ENCODE measurements at places on chromosomes 6 and 20.

- no peaks in the 10 kb centered on the region for H3K27me3 ChIP-seq
- DNase-seq, result no peak
- no peaks in the 10 kb centered on the region for H3K36me3 ChIP-seq
- no peak overlapping the region for H3K27ac ChIP-seq
- H3K4me3 ChIP-seq, result no peak overlapping the region
Measured at GRCh38 chr20:15242773-15243172, 905.4 kb upstream of the FLRT3 start.

DNA sequence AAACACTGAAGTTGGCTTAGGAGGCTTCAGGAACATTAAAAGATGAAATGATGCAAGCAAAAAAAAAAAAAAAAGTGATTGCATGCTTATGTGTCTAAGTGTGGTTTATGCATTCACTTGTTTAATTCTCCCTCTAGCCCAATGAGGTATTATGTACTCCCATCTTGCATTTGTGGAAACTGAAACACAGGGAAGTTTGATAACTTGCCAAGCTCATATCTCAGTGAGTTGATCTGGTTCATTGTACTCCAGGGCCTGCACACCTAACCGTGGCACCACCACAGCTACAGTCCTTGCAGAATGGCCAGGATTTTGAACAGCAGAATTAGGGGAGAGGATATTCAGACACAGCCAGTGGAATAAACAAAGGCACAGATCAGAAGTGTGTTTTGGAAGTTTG is 251.2 kb downstream of the TBC1D7 start:
- H3K27ac ChIP-seq, result no peak overlapping the region
- peaks cover 10% of the 10 kb centered on the region for H3K4me1 ChIP-seq

DNA sequence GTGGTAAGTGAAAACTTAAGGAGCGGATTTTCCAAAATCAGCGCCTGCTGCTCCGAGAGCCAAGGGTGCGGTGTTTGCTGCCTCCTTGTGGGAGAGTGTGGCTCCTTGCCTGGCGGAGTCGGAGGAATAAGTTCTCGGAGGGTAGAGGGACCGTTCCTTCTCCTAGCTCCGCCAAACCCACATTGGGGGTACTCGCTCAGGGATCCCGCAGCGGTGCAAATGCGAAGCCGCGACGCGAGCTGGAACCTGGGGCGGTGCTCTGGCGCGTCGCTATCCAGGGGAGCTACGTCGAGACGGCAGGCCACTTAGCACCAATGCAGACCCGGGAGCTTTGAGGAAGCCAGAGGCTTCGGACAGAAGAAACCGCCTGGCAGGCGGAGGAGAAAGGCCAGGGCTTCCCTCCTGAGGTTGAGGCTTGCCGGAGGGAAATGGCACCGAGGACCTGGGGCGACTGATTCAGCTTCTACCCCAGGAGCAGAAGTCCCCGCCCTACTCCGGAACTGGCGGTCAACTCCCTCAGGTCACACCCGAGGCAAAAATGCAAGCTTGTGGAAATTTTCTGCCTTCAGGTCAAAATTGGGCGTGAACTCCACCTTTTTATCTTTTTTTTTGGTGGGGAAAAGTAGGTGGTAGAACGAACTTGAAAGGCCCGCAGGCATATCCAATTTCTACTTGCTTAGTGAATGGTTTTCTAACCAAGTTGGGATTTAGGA is 5.7 kb upstream of the DDX43 start:
- peaks cover 13% of the 10 kb centered on the region for H3K27me3 ChIP-seq
- no peaks in the 10 kb centered on the region for H3K4me1 ChIP-seq
- H3K27ac ChIP-seq, result peak overlapping the region; percentile 34
- peak overlapping the region; percentile 82 for H3K4me3 ChIP-seq
- no peak for DNase-seq

GRCh38 chr20:63121246-63121645 is 94.7 kb downstream of the YTHDF1 start:
- no peak overlapping the region for H3K27ac ChIP-seq
- DNase-seq, result no peak
- H3K27me3 ChIP-seq, result peaks cover 53% of the 10 kb centered on the region
- H3K4me3 ChIP-seq, result no peak overlapping the region
- H3K4me1 ChIP-seq, result no peaks in the 10 kb centered on the region
- no peaks in the 10 kb centered on the region for H3K36me3 ChIP-seq

DNA sequence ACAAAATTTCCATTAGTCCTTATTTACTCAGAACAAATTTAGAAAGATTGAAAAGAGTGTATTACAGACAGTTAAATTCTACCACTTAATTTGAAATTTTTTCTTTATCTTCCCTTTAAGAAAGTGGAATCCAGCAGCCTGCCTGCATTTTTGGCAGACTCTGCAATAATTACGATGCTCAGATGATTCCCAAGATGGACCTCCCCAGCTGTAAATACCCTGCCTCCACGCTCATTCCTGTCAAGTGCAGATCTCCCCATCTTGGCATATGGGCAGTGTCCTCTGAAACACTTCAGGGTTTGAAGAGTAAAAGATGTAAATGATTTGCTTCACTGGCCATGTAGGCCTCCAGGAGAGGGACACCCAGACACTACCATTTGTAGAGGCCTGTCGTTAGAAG is 471.2 kb downstream of the PRKN start:
- no peak overlapping the region for H3K27ac ChIP-seq
- no peaks in the 10 kb centered on the region for H3K4me1 ChIP-seq
- no peak overlapping the region for H3K4me3 ChIP-seq
- H3K27me3 ChIP-seq, result no peaks in the 10 kb centered on the region
- H3K36me3 ChIP-seq, result no peaks in the 10 kb centered on the region

GRCh38 chr20:14838663-14839628 is 501.5 kb upstream of the FLRT3 start:
- no peaks in the 10 kb centered on the region for H3K27me3 ChIP-seq
- no peaks in the 10 kb centered on the region for H3K36me3 ChIP-seq
- DNase-seq, result no peak
- peaks cover 9% of the 10 kb centered on the region for H3K4me1 ChIP-seq

GRCh38 chr6:27667657-27668441 is 194.9 kb upstream of the ZNF184 start:
- DNase-seq, result no peak
- H3K36me3 ChIP-seq, result no peaks in the 10 kb centered on the region
- H3K4me3 ChIP-seq, result peak overlapping the region; percentile 84
- peak overlapping the region; percentile 70 for H3K27ac ChIP-seq

- H3K27ac ChIP-seq, result no peak overlapping the region
- H3K27me3 ChIP-seq, result peaks cover 31% of the 10 kb centered on the region
- H3K4me1 ChIP-seq, result no peaks in the 10 kb centered on the region
- no peaks in the 10 kb centered on the region for H3K36me3 ChIP-seq
Measured at GRCh38 chr20:49435639-49436038, 46.8 kb downstream of the KCNB1 start.

- no peaks in the 10 kb centered on the region for H3K27me3 ChIP-seq
- H3K4me1 ChIP-seq, result no peaks in the 10 kb centered on the region
- no peak overlapping the region for H3K4me3 ChIP-seq
- no peak overlapping the region for H3K27ac ChIP-seq
- DNase-seq, result no peak
Measured at GRCh38 chr6:98904096-98904495, 43.6 kb downstream of the FBXL4 start.

DNA sequence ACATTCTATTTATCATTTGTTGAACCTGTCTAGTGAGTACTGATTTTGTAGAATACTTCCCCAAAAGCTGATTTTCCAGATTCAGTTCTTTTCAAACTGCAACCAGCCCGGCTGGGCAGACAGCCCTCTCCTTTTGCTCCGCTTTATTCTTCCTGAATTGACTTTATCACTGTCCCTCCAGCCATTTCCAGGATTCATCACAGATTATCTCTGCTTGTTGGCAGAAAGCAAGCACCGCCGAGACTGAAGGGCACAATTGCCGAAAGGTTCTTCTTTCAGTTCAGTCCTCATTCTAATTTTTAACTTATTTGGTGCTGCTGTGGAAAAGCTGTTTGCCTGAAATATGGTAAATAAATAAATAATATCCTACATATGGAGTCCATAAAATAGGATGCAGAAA is 369.1 kb upstream of the FLRT3 start:
- no peak for DNase-seq
- no peaks in the 10 kb centered on the region for H3K36me3 ChIP-seq
- peak overlapping the region; percentile 21 for H3K27ac ChIP-seq
- H3K27me3 ChIP-seq, result no peaks in the 10 kb centered on the region

DNA sequence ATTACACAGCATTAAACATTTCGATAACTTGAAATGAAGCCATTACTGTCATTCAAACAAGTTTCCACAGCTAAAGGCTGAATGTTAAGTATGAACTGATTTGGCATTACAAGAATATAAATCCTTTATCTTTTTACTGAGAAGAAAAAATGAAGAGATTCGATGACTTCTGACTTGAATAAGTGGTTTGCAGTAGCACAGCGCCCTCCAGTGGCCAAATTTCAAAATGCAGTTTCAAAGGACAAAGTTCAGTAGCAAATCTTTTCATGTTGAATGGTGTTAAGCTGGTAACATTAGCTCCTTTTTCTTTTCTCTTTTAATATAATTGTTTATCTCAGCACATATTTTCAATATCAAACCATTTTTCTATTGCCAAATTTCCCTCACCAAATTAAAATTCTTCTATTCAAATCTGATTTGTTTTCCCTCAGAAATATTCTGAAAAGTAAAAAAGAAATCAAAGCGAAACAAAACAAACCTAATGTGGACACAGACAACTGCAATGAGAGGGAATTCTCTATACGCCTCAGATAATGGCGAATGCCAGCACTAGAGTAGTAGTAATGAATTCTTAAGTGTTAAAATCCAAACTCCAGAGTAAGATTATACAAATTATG is 145.7 kb downstream of the BTBD9 start:
- H3K27me3 ChIP-seq, result no peaks in the 10 kb centered on the region
- no peaks in the 10 kb centered on the region for H3K36me3 ChIP-seq
- peaks cover 9% of the 10 kb centered on the region for H3K4me1 ChIP-seq
- H3K4me3 ChIP-seq, result no peak overlapping the region
- DNase-seq, result peak; percentile 78

DNA sequence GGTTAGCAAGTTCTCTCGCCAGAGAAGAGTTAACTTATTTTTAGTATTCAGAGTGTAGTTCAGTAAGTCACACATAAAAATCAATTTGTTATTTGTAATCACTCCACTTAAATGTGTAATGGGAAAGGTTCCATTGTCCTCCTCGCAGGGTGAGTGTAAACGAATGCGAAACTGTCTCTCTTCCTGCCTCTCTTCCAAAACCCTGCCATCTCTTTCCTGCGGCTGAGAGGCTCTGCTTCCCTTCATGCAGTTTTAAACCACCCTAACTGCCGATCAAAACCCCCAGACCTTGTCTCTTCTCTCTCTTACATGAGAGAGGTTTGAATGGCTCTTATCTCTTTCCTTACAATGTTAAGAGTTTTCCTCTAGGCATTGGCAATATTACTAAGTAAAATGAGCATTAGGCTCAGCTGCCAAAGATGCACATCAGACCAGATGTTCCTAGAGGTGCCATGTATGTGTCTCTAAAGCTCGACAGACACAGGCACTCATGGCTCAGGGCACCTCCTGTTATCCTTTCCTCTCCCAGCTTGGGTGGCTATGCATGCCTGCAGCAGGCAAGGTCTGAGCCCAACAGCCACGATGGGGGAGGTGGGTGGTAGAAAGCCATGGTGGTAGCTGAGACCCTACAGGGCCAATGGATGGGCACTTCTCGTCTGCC is 91.2 kb downstream of the JARID2 start:
- H3K4me1 ChIP-seq, result peaks cover 64% of the 10 kb centered on the region
- DNase-seq, result no peak
- H3K27ac ChIP-seq, result no peak overlapping the region
- H3K27me3 ChIP-seq, result no peaks in the 10 kb centered on the region
- no peak overlapping the region for H3K4me3 ChIP-seq

- H3K27ac ChIP-seq, result no peak overlapping the region
- H3K4me1 ChIP-seq, result no peaks in the 10 kb centered on the region
- no peak for DNase-seq
- no peaks in the 10 kb centered on the region for H3K36me3 ChIP-seq
Measured at GRCh38 chr6:164928057-164928727, 381.2 kb downstream of the C6orf118 start.

DNA sequence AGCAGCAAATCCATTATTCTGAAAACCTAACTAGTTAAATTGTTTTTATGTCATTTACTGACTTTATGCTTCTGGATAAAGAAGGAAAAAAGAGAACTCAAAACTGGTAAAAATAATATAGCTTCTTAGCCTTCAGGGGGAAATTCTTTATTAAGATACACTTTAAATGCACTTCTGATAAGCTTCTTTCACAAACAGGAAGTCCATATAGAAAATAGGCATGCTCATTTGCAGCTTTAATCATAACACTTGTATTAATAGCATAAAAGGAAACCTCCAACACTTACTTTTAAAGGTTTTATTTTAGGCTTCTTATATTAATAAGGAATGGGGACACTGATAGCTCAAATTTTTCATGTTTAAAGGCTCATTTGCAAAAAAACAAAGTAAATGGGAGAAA is 538.0 kb upstream of the SLC35B3 start:
- no peak overlapping the region for H3K27ac ChIP-seq
- H3K36me3 ChIP-seq, result no peaks in the 10 kb centered on the region
- no peaks in the 10 kb centered on the region for H3K4me1 ChIP-seq
- no peaks in the 10 kb centered on the region for H3K27me3 ChIP-seq
- DNase-seq, result no peak
- H3K4me3 ChIP-seq, result no peak overlapping the region

DNA sequence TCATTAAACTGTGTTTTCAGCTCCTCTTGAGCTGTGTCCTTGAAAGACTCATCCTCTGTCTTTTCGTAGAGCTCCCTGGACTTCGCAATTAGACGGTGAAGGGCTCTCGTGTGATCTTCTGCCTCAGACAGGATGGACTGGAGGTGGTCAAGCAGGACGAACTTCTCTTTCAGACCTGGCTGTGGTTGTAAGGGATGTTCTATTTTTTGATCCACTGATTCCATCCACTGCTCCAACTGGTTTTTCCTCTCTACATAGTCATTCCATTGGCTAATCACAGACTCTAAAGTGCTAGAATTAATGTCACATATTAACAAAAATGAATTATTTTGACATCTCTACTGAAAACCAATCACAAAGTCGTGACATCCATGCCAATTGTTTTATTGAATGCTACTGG is 250.1 kb downstream of the SYNE1 start:
- H3K4me3 ChIP-seq, result no peak overlapping the region
- DNase-seq, result no peak
- H3K27me3 ChIP-seq, result no peaks in the 10 kb centered on the region
- peaks cover 3% of the 10 kb centered on the region for H3K4me1 ChIP-seq
- no peak overlapping the region for H3K27ac ChIP-seq

GRCh38 chr6:150142670-150143515 is at the start of gene PPP1R14C:
TSS of gene PPP1R14C (plus strand) at chr6:150143044. CDS start at chr6:150143193, 149 bp downstream.
- peak within 1 kb of the TSS; percentile 41 for H3K27ac ChIP-seq
- peaks cover 84% of the 10 kb centered on the region for H3K27me3 ChIP-seq
- no peaks in the 10 kb centered on the region for H3K36me3 ChIP-seq
- no peak for DNase-seq

GRCh38 chr6:112899541-112899940 is 552.4 kb downstream of the RFPL4B start:
- H3K27ac ChIP-seq, result no peak overlapping the region
- no peaks in the 10 kb centered on the region for H3K27me3 ChIP-seq
- peaks cover 7% of the 10 kb centered on the region for H3K36me3 ChIP-seq
- DNase-seq, result no peak

GRCh38 chr20:37540001-37540400 is 12.3 kb upstream of the BLCAP start:
- no peak overlapping the region for H3K4me3 ChIP-seq
- no peak overlapping the region for H3K27ac ChIP-seq
- no peaks in the 10 kb centered on the region for H3K4me1 ChIP-seq
- no peaks in the 10 kb centered on the region for H3K27me3 ChIP-seq
- H3K36me3 ChIP-seq, result no peaks in the 10 kb centered on the region
- peak; percentile 6 for DNase-seq
